ENCODE measurements at places on chromosomes 2 and 18. TPM values are rescaled to one million over a fixed set of nuclear protein-coding genes. Genes with fewer than 3 reads are reported as not detected.

Gene FBXO36
- 1.7 TPM for total RNA-seq

Gene SLC4A3
- total RNA-seq = not detected

Gene DUSP11
- 35.1 TPM for total RNA-seq

DNA sequence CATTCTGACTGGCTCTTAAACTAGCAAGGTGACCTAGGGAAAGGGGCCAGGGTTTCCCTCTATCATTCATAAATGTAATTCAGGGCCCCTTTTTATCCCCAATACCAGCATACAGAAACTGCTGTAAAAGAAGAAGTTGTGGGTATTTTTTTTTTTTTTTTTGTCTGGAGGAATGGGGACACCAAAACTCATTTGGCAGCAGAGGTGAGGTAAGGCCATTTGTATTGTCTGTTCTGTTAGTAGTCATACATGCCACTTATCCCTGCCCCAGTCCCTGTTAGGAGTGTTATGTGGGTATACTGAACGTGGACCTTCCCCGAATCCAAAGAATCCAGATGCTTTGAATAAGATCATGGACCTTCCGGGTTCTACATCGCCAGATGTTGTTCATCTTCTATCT lies 1.7 kb downstream of the SEPTIN2 start:
- H3K27me3 ChIP-seq = no peaks in the 10 kb centered on the region
- peaks cover 75% of the 10 kb centered on the region for H3K4me1 ChIP-seq
- H3K36me3 ChIP-seq = peaks cover 5% of the 10 kb centered on the region
- H3K27ac ChIP-seq = peak overlapping the region; percentile 83

DNA sequence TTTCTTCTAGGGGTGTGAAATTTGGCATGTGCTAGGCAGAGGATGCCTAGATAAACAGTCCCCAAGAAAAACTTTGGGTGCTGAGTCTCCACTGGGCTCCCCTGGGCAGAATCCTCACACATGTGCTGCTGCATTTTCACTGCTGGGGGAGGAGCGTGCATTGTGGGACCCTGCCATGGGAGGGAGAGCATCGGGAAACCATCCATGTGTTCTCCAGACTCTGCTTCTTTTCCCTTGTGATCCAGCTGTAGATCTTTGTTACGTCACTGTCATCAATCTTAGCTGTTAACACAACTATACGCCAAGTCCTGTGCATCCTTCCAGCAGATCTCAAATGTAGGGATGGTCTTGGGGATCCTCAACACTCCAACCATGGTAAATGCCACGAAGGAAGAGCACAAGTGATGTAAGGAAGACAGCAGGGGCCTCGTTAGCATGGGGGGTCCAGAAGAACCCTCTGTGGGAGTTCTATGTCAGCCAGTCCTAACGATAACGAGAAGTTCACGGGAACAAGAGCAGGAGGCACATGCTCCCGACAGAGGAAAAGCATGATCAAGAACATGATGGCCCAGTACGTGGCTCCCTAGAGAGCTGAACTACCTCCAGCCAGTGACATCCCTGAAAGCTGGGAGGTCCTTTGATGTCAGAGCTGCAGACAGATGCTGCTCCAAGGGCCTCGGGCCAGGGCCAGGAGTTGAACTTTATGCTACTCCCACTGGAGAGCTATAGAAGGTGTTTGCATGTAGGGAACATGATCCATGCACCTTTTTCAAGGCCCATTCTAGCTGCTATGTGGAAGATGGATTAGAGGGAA lies 41.1 kb upstream of the NPAS2 start:
- no peaks in the 10 kb centered on the region for H3K4me1 ChIP-seq
- H3K27ac ChIP-seq = no peak overlapping the region
- no peak overlapping the region for H3K4me3 ChIP-seq
- H3K36me3 ChIP-seq = no peaks in the 10 kb centered on the region
- H3K27me3 ChIP-seq = no peaks in the 10 kb centered on the region

DNA sequence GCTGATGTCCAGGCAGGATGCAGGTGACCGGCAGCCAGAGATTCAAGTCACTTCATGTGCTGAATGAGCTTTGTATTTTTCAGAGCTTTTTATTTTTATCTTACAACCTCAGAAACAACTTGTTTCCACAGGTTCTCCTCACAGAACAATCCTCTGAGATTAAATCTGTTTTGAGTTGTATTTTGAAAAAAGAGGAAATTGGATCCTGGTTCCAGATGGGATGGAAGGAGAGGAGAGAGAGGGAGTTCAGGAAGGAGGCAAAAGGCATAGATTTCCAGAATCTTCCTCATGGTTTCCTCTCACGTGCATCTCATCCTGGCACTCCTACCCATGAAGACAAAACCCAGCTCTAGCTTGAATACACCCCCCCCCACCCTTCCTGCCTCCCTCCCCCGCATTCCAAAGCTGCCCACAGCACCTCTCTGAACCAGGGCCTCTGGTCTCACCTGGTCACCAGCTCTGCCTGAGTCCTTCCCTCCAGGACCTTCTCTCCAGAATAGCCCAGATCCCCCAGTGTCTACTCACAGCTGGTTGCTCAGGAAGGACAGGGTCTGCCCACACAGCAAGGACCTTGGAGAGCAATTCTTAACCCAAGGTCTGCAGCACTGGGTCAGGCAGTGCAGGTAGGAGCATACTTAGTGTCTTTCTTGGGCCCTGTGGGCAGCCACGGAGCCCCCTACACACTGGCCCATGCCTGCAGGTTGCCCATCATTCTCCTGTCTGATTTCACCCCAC lies 104.7 kb downstream of the ZFP36L2 start:
- no peaks in the 10 kb centered on the region for H3K27me3 ChIP-seq
- no peak for DNase-seq
- peaks cover 8% of the 10 kb centered on the region for H3K36me3 ChIP-seq
- H3K27ac ChIP-seq = no peak overlapping the region
- H3K4me3 ChIP-seq = no peak overlapping the region
- H3K4me1 ChIP-seq = peaks cover 15% of the 10 kb centered on the region

DNA sequence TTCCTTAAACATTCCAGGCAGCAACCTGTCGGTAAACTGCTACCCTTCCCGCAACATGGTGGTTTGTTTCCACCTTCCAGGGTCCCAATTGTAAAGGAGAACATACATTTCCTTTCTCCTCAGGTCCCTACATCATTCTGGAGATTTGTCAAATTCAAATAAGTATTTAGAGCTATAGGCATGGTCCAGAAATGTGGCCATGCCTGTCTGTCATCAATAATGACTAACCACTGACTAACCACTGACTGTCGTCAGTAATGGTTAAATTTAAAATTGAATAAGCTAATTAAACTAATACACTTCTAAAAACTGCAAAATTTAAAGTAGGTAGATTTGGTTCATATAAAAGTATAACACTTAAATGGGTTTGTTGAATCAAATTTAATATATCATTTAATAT lies 984.0 kb upstream of the SLC39A10 start:
- H3K36me3 ChIP-seq = no peaks in the 10 kb centered on the region
- no peak overlapping the region for H3K27ac ChIP-seq
- H3K4me1 ChIP-seq = no peaks in the 10 kb centered on the region
- no peak overlapping the region for H3K4me3 ChIP-seq
- DNase-seq = no peak

GRCh38 chr2:238108423-238109183 lies 8.5 kb downstream of the ESPNL start:
- H3K36me3 ChIP-seq = no peaks in the 10 kb centered on the region
- H3K27me3 ChIP-seq = no peaks in the 10 kb centered on the region
- H3K27ac ChIP-seq = no peak overlapping the region
- no peak overlapping the region for H3K4me3 ChIP-seq
- no peak for DNase-seq

All from activated T-cell treated with anti-CD3 and anti-CD28 coated beads, Interleukin-2, amount 50 U/mL, for 72 hours (primary cell).